CD4-positive, CD25-positive, alpha-beta regulatory T cell (primary cell): ENCODE measurements at places on chromosomes 2 and 18. TPM values are rescaled to one million over a fixed set of nuclear protein-coding genes. Genes with fewer than 3 reads are reported as not detected.

GRCh38 chr2:60336442-60337141, 216.9 kb downstream of the BCL11A start:
- no peak for DNase-seq

GRCh38 chr18:21760321-21760720, 19.7 kb downstream of the MIB1 start:
- no peak for DNase-seq

The DUSP19 gene
- total RNA-seq: 1.2 TPM

GRCh38 chr18:66495844-66496243, 108.0 kb downstream of the CDH19 start:
- DNase-seq: no peak

The TMEM131 gene
- 34.1 TPM for total RNA-seq

DNA sequence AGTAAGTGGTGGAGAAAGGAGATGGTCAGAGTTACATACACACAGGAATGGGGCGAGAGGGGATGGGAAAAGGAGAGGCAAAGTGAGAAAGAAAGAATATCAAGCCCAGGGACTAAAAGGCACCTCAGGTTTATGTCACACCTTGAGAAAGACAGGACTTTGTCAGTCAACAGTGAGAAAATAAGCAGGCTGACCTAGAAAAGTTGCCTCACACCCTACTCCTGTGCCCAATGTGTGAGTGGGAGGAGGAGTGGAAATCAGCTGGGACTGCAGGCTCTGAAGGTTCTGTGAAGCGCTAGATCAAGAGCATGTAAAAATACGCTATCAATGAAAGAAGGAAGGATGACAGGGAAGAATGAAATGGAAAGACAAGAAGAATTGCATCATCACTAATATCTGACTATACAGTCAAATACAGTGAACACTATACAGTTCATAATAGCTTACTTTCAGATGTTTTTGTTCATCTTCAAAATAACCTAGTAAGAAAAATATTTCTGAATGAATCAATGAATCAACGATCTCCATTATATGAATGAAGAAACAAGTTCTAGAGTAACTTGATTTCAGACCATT, 10.7 kb downstream of the VPS54 start:
- no peak for DNase-seq

DNA sequence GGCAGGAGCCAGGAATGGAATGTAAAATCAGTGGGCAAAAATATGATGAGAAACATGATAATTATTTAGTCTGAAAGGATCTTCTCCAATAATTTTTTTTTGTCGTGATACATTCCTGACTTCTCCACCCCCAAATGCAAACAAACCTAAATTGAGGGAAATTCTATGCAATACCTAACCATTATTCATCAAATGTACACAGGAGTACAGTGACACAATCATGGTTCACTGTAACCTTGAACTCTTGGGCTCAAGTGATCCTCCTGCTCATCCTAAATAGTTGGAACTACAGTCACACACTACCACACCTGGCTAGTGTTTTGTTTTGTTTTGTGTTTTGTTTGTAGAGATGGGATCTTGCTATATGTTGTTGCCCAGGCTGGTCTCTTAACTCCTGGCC, 46.5 kb downstream of the RAB10 start:
- DNase-seq: no peak

GRCh38 chr2:227325839-227326195, 766 bp downstream of the MFF start:
- DNase-seq: no peak

DNA sequence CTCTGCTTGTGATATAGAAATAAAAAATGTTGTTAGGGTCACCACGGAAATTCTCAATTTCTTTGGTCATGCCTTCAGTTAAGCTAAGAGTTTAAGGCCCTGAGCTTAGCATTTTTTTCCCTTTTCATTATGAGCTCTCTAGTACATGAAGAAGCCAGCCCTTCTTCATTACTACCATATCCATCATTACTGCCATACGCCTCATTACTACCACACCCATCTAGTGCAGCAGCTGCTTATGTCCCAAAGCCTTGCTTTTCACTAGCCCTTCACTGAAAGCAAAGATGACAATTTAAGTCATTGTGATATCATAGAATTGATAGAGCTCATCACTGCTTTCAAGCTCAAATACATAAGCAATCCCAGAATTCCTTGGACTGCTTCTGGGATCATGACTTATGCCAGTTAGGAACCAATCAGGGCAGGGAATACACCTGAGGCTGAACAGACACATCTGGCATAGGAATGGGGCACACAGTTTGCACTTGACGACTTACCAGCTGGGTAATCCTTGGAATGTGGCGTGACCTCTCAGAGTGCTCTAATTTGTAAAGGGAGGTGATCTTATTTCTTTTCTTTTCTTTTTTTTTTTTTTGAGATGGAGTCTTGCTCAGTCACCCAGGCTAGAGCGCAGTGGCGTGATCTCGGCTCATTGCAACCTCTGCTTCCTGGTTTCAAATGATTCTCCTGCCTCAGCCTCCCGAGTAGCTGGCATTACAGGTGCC, 40.3 kb downstream of the SOWAHC start:
- no peak for DNase-seq

GRCh38 chr2:191030521-191031154, 16.7 kb upstream of the STAT1 start:
- peak; percentile 36 for DNase-seq

GRCh38 chr18:76351961-76352581, 143.0 kb downstream of the ZNF516 start:
- no peak for DNase-seq

The DNAJC10 gene
- 32.9 TPM for total RNA-seq

GRCh38 chr2:104444392-104444791, 409.5 kb upstream of the POU3F3 start:
- DNase-seq: no peak

GRCh38 chr2:203418271-203418670, 90.1 kb downstream of the ABI2 start:
- no peak for DNase-seq

The DYNAP gene
- not detected for total RNA-seq

DNA sequence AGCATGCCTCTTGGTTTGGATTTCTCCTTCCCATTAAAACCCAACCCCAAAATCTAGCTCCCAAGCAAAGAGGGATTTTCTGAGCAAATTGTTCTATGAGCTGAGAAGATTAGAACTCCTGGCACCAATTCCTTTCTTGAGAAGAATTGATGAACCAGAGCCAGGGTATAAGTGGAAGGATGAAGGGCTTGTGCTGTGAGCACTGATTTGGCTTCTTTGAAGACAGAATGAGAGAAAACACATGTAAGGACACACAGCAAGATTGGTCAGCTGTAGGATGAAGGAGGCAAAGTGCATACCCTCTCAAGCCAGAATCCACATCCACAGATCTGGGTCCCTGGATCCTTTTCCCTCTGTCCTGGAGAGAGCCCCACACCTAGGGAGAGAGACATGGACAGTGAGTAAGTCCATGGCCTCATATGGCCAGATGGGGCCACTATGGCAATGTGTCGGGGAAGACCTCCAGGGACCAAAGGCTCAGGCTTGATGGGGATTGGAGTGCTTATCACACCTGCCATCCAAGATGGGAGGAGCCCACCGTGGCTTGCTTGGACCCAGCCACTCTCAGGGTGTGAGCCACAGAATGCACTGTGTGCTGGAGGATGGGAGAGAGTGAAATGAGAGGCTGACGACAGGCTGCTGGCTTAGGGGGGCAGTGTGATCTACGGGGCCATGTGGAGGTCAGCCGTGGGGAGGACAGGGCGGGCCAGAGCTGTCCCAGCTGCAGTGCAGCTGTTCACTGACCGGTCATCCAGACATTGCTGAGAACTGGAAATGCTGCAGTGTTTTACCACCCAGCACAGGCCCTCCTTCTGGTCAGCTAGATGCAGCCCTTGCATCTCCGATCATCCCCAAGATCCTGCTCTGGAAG, 339.8 kb downstream of the CYP26B1 start:
- DNase-seq: no peak

GRCh38 chr2:173054466-173054865, 21.2 kb upstream of the MAP3K20 start:
- DNase-seq: no peak

- no peak for DNase-seq
Observed at GRCh38 chr2:206981086-206981674, 41.9 kb downstream of the CPO start.

The CIB4 gene
- total RNA-seq: not detected

GRCh38 chr18:50080316-50080715, 114.6 kb downstream of the MYO5B start:
- DNase-seq: no peak

The C2orf80 gene
- total RNA-seq: not detected

The BCL11A gene
- total RNA-seq: 2.0 TPM

DNA sequence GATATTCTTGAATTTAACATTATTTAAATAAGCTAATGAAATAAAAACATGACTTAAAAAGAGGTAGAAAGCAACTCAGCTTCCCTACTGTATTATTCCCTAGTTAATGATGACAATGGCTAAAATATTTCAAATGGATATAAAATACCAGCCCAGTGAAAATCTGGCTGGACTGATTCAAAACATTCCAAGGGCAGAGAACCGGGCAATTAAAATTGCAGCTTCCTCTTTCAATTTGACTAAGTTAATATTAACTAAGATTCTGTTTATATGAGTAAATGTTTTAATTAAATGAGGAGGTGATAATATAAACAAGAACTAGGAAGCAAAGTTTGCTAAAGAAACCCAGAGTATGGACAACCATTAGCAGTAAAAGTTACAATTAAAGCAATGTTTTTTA, 65.6 kb downstream of the RAPH1 start:
- no peak for DNase-seq

DNA sequence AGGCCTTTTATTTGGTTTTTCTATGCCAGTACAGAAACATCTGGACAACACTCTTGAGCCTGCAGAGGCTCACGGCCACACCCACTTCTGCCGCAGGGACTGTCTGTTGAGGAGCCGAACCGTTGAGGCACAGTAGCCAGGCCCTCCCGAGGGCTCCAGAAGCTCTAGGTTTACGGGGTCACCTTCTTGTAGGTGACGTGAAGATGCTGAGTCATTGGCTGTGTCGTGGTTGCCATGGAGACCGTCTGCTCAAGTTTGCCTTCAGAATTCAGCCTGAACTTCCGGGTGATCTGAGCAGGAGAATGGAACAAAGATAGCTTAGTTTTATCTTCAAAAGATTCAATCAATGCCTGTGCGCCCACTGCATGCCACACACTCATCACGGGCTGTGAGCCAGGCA, 25.9 kb downstream of the BOK start:
- no peak for DNase-seq

GRCh38 chr2:105490956-105491355, 92.1 kb upstream of the FHL2 start:
- DNase-seq: no peak

The CPS1 gene
- 0.59 TPM for total RNA-seq

The STK39 gene
- total RNA-seq: 27.2 TPM

The G6PC2 gene
- total RNA-seq: not detected
